ENCODE measurements at places on chromosomes 7 and 10.
A peak's percentile ranks its signal among the peaks of the same experiment; 100 is the strongest.

DNA sequence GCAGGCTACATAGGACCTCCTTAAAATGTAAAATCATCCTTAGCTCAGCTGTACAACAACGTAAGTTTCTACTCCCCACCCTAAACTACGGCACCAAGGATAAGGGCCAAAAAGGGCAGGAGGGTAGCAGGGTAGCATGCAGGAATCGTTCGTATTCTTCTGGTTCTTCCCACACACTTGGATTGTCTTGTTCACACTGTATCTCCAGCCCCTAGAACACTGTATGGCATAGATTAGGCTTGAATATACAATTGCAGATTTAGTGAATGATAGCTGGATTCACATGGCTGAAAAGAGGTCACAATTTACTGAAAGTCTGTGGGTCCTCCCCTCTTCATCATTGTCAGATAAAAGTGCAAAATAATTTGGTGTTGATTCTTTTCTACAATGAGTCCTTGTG is 28.2 kb upstream of the PRKAR2B start:
- no peak for DNase-seq

DNA sequence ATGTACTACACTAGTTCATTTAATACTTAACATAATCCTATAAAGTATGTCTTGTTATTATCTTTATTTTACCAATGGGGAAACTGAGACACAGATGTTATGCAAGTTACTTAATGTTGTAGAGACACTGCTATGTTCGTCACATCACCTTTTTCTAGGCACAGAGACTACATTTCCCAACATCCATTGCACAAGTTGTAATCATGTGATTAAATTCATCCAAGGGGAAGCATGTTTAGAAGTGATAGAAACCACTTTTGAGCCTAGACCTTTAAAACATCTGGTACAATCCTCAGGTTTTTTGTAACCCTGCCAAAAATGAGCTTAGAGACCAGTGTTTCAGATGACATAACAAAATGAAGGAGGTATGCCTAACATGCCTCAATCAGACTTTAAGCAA is 386.8 kb upstream of the HPS1 start:
- no peak for DNase-seq

GRCh38 chr10:26217396-26218086 is 967 bp downstream of the GAD2 start:
- no peak for DNase-seq

GRCh38 chr7:43461349-43462024 is 121.4 kb upstream of the STK17A start:
- peak; percentile 96 for DNase-seq

- peak; percentile 39 for DNase-seq
Observed at GRCh38 chr7:42617806-42618457, 293.9 kb downstream of the C7orf25 start.

Data from myocyte (in vitro differentiated cells).